ENCODE measurements at places on chromosomes 2 and 18. TPM values are rescaled to one million over a fixed set of nuclear protein-coding genes. Genes with fewer than 3 reads are reported as not detected.

DNA sequence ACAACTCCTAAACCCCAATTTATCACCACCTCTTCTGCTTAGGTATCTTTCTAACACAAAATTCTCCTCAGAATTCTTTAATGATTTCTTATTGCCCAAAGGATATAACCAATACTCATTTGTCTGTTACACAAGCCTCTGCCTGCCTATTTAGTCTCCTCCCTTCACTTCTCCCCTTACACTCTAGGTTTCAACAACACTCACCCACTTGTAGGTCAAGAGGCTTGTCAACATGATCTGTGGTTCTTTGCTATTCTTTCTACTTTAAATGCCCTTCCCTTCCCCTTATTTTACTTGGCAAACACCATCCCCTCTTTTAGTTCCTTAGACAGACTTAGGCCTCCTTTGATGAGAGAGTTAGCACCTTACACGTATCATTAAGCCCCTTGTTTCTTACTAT is 69.0 kb upstream of the C2orf15 start:
- H3K27ac ChIP-seq = no peak overlapping the region
- no peaks in the 10 kb centered on the region for H3K27me3 ChIP-seq
- H3K36me3 ChIP-seq = no peaks in the 10 kb centered on the region
- no peaks in the 10 kb centered on the region for H3K4me1 ChIP-seq
- H3K4me3 ChIP-seq = no peak overlapping the region

- H3K4me1 ChIP-seq = no peaks in the 10 kb centered on the region
- no peak overlapping the region for H3K27ac ChIP-seq
- no peak overlapping the region for H3K4me3 ChIP-seq
Observed at GRCh38 chr18:8036551-8036950, 469.4 kb downstream of the PTPRM start.

DHRS9 gene
- 0.64 TPM for total RNA-seq

DNA sequence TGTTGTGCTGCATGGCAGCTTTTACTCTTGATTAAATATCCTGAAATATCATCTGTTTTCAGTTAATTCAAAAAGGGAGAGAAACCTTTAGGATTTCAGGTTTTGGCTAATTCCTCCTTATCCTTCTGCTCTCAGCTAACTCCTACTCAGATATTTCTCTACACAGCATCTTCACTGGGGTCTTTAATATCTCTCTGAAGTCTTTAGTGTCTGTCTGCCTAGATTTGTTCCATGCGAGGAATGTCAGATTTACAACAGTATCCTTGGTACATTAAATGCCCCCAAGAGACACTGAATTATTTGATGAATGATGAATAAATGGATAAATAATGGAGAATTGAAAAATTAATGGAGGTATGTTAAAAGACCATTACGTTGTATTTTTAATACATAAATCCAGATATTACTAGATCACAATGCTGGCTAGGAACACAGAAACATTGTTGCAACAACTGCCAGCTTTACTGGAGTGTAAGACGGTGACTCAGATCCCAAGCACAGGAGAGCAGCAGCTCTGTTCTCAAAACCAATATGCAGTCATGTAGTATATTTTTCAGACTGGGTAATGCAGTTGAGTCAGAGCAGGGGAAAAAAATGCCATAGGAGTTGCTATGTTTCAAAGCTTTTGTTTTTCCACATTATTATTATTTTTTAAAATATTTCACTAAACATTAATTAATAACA is 388.0 kb upstream of the SYT4 start:
- no peak for DNase-seq
- no peaks in the 10 kb centered on the region for H3K27me3 ChIP-seq
- H3K36me3 ChIP-seq = no peaks in the 10 kb centered on the region
- H3K27ac ChIP-seq = no peak overlapping the region
- H3K4me1 ChIP-seq = peaks cover 3% of the 10 kb centered on the region

GRCh38 chr2:102027036-102027980 is 35.5 kb downstream of the IL1R2 start:
- H3K36me3 ChIP-seq = no peaks in the 10 kb centered on the region
- no peak for DNase-seq
- H3K4me3 ChIP-seq = no peak overlapping the region
- H3K4me1 ChIP-seq = peaks cover 66% of the 10 kb centered on the region

DNA sequence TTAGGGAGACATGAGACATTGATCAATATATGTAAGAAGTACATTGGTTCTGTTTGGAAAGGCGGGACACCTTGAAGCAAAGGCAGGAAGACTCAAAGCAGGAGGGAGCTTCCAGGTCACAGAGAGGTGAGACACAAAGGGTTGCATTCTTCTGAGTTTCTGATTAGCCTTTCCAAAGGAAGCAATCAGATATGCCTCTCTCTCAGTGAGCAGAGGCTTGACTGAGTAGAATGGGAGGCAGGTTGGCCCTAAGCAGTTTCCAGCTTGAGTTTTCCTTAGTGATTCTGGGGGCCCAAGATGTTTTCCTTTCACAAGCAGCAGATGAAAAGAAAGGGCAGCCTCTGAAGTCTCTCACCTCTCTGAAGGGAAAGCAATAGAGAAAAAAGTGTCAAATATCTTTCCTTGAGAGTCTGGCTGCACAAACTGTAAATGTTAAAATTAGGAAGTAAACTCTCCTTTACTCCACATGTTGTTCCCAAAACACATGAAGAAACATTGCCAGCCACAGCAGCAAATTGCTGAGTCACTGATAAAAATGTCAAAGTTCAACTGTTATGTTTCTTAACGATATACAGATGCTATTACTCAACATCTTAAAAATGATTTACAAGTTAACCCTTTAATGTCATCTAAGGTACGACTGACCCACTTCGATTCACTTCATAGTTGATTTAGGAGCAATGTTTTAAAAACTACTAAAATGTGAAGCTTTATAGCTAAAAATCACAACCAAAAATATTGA is 40.3 kb downstream of the CYB5A start:
- H3K27me3 ChIP-seq = no peaks in the 10 kb centered on the region
- H3K4me3 ChIP-seq = no peak overlapping the region
- no peaks in the 10 kb centered on the region for H3K36me3 ChIP-seq
- no peak for DNase-seq
- no peak overlapping the region for H3K27ac ChIP-seq

DNA sequence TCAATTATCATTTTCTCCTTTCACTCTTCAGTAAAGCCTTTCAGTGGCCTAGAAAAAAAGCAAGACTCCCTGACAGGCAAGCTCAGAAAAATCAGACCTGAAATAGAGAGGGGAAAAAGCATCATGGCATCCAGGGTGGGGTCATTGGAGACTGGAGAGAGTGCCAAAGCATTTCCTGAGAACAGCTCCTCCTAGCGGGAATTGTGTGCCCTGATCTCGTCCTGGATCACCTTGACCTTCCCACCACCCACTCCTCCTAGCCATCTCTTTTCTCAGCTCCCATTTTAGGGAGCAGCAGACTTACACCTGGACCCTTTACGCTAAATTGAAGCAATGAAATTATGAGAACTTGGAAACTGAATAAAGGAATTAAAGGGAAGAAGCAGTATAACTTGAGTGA is 176.6 kb downstream of the VWC2L start:
- H3K27me3 ChIP-seq = no peaks in the 10 kb centered on the region
- no peak overlapping the region for H3K4me3 ChIP-seq

RMDN2 gene
- 6.2 TPM for total RNA-seq

- no peaks in the 10 kb centered on the region for H3K27me3 ChIP-seq
- H3K4me3 ChIP-seq = no peak overlapping the region
- no peaks in the 10 kb centered on the region for H3K36me3 ChIP-seq
- no peak overlapping the region for H3K27ac ChIP-seq
- DNase-seq = no peak
Observed at GRCh38 chr2:7674606-7675005, 757.4 kb downstream of the RNF144A start.

GRCh38 chr2:130183512-130184373 is 1.7 kb downstream of the MZT2B start:
- H3K27ac ChIP-seq = peak overlapping the region; percentile 94
- H3K36me3 ChIP-seq = no peaks in the 10 kb centered on the region
- H3K4me1 ChIP-seq = peaks cover 23% of the 10 kb centered on the region
- DNase-seq = peak; percentile 43
- H3K27me3 ChIP-seq = no peaks in the 10 kb centered on the region

DNA sequence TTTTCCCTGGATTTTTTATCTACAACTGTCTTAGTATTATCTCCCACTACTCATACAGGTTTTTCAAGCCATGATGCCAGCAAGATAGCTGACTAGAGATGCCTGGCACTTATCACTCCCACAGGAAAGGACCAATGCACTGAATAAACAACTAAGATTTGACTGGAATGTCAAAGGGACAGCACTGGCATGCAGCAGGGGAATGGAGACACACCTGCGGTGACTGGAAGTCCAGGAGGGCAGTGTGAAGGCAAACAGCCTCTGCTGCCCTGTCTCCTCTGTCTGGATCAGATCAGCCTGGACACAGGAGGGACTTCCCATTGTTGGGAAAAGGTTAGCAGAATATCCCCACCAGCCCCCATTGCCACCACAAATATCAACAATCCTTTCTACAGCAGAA is 85.1 kb downstream of the TMEM237 start:
- no peaks in the 10 kb centered on the region for H3K4me1 ChIP-seq
- H3K27ac ChIP-seq = no peak overlapping the region
- no peaks in the 10 kb centered on the region for H3K36me3 ChIP-seq
- no peak overlapping the region for H3K4me3 ChIP-seq
- no peak for DNase-seq

ESCO1 gene
- 8.7 TPM for total RNA-seq

ACTG2 gene
- 1.2 TPM for total RNA-seq

DNA sequence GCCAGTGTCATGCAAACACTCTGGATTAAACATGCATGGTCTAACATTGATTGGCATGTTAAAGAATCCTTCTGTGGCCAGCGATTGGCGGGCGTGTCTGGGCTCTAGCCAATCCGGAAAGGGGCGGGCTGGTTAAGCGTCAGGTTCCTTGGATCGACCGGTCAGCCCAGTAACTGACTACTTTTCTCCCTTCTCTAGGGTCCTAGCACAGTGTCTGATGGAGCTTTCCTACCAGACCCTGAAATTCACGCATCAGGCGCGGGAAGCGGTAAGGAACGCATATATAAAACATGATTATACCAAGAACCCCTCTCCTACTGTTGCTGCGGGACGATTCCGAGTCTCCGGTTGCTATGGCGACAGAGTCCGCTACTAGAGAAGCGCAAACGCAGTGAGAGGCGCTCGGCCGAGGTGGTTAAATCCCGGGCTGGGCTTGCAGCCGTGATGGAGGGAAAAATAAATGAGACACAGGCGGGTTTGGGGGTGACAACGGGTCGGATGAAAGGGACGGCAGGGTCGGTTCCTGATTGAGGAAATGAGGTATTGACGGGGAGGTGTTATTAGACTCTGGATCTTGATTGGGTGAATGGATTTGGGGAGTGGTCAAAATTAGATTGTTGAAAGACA is 29.4 kb downstream of the KATNAL2 start:
- no peaks in the 10 kb centered on the region for H3K36me3 ChIP-seq
- peak; percentile 79 for DNase-seq
- peak overlapping the region; percentile 67 for H3K4me3 ChIP-seq
- no peak overlapping the region for H3K27ac ChIP-seq
- no peaks in the 10 kb centered on the region for H3K4me1 ChIP-seq

- no peak for DNase-seq
- H3K4me3 ChIP-seq = no peak overlapping the region
- H3K4me1 ChIP-seq = peaks cover 7% of the 10 kb centered on the region
- no peaks in the 10 kb centered on the region for H3K36me3 ChIP-seq
- H3K27ac ChIP-seq = no peak overlapping the region
- H3K27me3 ChIP-seq = no peaks in the 10 kb centered on the region
Observed at GRCh38 chr2:61543062-61543461, 4.9 kb upstream of the XPO1 start.

DNA sequence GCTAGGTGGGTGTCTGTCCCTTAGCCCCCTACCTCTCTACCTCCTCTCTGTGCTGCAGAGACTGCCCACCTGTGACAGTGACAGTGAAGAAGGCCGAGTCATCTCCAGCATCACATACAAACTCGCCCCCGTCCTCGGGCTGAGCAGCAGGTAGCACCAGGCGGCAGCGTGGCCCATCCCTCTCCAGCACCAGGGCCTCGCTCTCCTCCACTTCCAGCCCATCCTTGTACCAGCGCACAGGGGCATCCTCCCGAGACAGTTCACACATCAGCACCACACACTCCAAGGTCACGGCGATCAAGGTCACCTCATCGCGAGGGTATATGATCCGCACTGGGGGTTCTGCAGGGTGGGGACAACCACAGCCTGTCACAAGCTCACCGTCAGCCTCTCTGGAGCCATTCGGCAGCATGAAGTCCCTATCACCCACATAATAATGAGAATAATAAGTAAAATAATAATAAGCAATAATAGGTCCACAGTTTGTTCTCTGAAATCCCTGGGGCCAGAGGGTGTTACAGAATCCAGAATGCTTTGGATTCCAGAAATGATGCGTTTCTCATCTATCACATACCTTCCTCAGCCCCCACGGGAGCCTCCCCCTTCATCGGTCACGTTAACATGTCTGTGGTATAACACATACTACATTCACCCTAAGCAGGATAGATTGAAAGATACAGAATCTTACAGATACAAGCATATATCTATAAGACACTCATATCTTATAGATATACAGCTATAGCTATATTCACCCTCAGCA is 12.0 kb downstream of the OBSL1 start:
- H3K4me3 ChIP-seq = no peak overlapping the region
- H3K27me3 ChIP-seq = peaks cover 1% of the 10 kb centered on the region
- H3K36me3 ChIP-seq = no peaks in the 10 kb centered on the region
- DNase-seq = no peak
- no peak overlapping the region for H3K27ac ChIP-seq
- H3K4me1 ChIP-seq = peaks cover 12% of the 10 kb centered on the region

DNA sequence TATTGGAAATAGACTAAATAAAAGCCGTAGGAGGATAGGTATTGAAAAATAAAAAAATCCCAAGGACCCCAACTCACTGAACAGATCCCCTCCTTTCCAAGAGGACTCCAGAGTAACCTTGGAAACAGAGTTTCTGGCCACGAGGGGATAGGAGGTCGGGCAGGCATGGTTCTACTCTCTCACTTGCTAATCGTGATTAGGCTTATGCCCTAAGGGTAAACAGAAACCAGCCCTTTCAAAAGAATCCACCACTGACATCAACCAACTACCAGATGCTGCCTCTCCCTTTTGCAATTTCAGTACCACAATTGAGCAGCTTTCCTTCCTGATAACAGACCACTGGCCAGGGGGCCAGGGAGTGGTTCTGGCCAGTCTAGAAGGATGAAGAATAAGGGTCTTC is 477.8 kb downstream of the EIPR1 start:
- H3K4me3 ChIP-seq = no peak overlapping the region
- no peaks in the 10 kb centered on the region for H3K4me1 ChIP-seq
- H3K36me3 ChIP-seq = no peaks in the 10 kb centered on the region
- H3K27me3 ChIP-seq = no peaks in the 10 kb centered on the region

NYAP2 gene
- total RNA-seq = not detected

GRCh38 chr2:73982140-73982617 is 2.5 kb upstream of the TET3 start:
- H3K27ac ChIP-seq = no peak overlapping the region
- no peaks in the 10 kb centered on the region for H3K27me3 ChIP-seq
- H3K4me1 ChIP-seq = peaks cover 47% of the 10 kb centered on the region
- peak; percentile 38 for DNase-seq

DNA sequence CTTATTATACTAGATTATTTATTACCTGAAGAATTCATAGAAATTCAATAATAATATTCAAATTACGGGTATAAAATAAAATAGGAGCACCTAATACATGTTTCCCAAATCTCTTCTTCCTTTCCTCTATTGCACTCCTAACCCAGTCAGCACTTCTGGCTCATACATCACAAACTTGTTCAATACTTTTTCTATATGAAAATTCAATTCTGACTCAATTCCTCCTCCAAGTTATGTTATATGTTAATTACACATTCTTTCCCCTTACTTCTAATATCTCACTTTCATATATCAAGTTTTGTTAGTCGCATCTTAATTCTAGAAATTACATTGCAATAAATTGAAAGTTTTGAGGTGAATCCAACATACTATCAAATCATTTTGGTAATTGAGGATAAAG is 17.9 kb upstream of the COL3A1 start:
- no peak for DNase-seq
- H3K4me1 ChIP-seq = no peaks in the 10 kb centered on the region
- H3K4me3 ChIP-seq = no peak overlapping the region
- H3K27me3 ChIP-seq = no peaks in the 10 kb centered on the region
- H3K36me3 ChIP-seq = no peaks in the 10 kb centered on the region

ABI2 gene
- 66.1 TPM for total RNA-seq

All from heart right ventricle (tissue), 16 donors.